ENCODE measurements at places on chromosomes 3 and 15.

DNA sequence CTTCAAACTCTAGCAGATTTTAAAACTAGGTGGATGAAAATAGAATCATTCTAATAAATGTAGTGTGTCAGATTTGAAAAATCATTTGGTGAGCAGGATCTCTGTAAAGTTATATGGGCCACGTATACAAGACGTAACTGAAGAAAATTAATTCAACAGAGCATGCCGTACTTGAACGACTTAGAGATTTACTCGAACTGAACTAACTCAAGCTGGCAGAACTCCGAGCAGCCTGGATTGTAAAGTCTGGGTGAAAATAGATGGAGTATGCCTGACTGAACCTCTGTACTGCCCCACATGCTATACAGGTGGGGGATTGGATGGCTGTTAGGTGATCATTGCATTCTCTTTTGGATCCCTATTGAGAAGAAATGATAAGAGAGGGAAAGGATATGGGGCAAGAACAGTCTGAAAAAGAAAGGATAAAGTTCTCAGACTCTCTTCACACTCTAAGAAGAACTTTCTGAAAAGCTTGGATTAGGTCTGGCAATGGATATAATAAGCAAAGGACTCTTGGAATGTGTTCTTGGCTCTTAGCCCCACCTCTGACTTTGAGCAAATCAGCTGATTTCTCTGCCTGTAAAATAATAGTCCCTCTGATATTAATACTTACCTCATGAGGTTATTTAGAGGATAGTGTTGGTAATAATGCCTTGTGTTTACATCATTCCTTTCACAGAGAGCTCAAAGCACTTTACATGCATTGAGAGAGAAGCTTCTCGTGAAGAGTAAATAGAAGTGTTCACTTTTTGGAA is 147.5 kb downstream of the FILIP1L start:
- DNase-seq, result no peak

DNA sequence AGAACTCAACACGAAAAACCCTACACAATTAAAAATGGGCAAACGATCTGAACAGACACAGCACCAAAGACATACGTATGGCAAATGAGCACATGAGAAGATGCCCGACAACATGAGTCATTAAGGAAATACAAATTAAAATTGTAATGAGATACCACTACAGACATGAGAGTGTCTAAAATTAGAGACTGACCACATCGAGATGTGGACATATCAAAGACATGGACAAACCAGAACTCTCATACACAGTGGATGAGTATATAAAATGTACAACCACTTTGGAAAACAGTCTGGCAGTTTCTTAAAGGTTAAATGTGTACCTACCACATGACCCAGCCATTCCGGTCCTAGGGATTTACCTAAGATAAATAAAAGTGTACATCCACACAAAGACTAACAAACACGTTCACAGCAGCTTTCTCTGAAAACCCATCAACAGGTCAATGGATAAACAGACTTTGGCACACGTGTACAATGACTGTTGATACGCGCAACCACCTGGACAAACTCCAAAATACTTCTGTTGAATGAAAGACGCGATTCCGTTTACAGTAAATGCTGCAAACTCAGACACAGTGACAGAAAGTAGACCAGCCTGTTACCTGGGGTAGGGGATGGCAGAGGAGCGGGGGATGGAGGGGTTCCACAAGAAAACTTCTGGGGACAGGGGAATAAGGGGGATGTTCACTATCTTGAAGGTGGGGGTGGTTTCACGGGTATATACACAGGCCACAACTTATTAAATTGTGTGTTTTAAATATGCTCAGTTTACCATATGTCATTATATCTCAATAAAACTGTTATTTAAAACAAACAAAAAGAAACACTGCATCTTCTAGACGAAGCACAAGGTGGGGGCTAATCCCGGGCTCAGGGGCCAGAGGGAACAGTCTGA is 2.1 kb downstream of the TNK2 start:
- DNase-seq, result no peak

- DNase-seq, result no peak
Measured at GRCh38 chr3:23685541-23686258, 120.1 kb upstream of the UBE2E1 start.

DNA sequence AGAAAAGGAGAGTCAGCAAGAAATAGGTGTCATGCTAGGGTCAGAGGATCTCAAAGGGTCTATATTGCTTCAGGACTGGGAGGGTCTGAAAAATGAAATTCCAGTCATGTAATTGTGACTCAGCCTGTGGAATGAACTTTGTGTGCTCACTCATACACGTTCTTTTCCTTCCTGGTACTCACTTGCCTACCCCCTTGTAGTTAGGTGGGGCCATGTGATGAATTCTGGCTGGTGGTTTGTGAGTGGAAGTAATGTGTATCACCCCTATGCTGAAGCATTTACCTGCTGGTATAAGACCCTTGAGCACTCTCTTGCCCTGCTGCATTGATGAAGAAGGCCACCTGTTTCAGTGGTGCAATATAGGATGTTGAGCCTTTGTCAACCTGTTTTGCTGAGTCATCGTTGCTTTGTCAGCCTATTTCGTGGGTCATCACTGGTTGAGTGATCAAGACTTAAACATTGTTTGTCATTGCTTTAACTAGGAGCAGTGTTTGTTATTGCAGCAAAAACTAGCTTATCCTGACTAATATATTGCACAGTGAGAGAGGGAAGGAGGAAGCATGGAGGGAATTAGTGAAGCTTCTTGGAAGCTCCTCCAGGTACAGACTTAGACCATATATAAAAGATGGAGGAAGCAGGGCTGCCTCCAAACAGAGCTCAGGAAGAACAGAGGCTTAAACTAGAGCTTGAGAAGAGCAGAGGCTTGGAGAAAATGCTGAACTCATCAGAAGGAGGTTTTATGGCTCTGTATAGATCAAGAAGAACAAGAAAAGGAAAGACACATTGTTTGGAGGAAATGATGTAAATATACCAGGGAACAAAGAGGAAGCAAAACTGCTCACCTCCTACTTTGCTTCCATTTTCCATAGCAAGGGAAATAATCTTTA is 28.9 kb downstream of the TLNRD1 start:
- no peak for DNase-seq

DNA sequence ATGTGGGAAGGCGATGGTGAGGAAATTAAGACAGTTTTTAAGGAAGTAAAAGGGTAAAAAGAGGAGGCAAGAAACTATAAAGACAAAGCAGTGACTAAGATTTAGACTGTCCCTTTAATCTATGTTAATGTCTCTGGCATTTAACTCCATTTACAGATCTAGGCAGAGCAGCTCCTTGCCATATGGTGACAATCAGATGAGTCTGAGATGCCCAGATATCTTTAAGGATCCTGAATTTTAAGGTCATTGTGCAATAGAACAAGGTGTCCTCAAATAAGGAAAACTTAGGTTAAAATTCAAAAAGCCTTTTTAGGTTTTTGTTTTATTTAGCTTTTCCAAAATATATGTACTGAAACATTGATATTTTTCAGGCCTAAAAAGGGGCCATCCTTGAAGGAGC is 24.1 kb downstream of the RASGRP1 start:
- DNase-seq, result no peak
